ENCODE measurements at places on chromosomes 3 and 15.

DNA sequence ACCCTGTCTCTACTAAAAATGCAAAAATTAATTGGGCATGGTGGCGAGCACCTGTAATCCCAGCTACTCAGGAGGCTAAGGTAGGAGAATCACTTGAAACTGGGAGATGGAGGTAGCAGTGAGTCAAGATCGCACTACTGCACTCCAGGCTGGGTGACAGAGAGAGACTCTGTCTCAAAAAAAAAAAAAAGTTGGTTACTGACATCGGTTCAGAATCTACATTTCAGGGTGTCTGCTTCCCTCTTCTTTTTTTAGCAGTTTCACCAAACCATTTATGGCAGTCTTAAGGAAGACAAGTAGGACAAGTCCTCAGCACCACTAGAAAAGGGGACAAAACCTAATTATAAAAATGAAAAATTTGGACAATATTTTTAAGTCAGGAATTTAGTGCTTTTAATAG is 3.3 kb upstream of the USP4 start:
- DNase-seq: no peak

- DNase-seq: no peak
Observed at GRCh38 chr15:76642671-76643070, 262.5 kb downstream of the SCAPER start.

- no peak for DNase-seq
Observed at GRCh38 chr15:69793431-69793780, 304.3 kb downstream of the TLE3 start.

DNA sequence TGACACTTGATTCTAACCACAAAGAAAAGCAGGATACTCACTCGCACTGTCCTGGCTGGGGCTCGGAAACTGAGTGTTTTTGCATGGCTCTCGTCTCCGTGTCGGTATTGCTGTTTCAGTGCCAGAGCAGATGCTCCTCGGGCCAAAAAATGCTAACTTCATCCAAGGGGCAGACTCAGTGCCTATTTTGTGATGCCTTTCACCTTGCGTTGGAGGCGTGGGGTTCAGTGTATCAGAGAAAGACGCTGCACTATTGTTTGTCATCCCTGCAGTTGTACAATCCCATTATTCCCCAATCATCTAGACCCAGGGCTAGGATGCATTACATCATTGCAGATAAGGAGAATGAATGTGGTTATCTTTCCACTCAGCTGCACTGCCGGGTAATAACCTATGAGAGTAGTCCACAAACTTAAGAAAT is 1.4 kb downstream of the CACNA2D3 start:
- no peak for DNase-seq

- no peak for DNase-seq
Observed at GRCh38 chr3:97952280-97952679, 20.0 kb downstream of the RIOX2 start.

GRCh38 chr15:50378776-50379175 is 23.8 kb upstream of the GABPB1 start:
- no peak for DNase-seq

GRCh38 chr15:69072906-69073305 is 58.4 kb downstream of the NOX5 start:
- no peak for DNase-seq

DNA sequence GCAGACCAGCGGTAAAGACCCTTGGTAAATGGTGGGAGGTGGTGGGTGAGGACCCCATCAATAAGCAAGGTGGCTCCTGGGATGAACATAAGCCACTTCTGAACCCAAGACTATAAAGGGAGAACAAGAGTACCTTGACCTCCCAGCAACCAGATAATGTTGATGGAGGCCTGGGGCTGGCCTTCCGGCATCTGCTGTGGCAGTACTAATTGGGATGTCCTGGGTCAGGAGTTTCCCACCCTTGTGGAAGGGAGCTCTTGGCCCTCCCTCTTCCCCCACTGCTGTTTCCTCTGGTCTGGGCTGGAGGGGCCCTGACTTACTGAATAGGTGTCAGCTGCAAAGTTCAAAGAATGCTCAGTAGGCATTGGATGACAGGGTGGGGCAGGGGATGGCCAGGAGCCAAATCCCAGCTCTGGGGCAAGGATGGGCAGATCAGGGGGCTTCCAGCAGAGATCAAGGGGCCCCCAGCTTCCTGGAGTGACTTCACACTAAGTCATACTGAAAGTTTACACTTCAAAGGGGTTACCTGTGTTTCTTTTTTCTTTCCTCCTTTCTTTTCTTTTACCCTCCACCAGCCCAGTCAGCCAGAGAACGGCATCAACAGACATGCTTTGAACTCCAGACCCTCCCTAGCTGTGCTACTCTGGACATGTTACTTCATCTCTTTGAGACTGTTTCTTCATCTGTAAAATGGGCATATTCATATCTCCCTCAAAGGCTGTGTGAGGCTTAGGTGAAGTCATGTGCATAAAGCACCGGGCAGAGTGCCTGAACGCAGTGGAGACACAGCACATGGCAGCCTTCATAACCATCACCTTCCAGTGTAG is 1.5 kb downstream of the RBP1 start:
- no peak for DNase-seq

- DNase-seq: no peak
Observed at GRCh38 chr3:191030929-191031328, 168.1 kb upstream of the OSTN start.

DNA sequence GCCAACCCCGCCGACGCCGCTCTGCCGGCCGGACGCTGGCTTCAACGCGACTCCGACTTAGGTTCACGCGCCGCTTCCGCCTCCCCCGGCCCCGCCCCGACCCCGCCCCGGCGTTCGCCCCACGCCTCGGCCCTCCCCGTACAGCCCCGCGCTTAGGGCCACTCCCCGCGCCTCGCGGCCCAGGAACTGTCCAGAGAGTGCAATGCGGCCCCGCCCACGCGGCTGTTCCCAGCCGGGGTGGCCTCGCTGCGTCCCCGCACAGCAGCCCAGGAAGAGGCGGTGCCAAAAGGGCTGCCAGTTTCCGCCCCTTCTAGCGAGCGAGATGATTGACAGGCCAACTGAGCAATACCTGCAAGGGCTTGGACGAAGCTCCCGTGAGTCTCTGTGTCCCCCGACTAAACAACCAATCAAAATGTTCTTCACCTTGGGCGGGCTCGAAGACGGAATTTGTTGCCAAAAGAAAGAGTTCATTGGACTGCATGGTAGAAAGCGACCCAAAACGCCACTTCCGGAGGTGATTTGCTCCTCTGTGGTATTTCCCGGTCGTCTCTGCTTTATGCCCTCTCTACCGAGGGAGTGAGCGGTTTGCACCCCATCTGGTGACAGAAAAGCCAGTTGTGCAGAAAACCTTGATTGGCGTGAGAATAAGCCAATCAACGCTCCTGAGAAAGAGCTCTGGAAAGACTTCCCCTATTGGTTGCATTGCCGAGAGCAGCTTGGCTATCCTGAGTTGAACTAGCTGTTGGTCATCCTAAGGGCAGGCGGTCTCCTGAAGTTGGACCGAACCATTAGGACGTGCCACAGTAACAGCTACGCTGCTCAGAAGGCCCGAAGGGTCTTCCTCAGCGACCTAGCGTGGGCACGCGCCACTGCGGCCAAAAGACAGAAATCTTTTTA is at the start of gene UBP1:
UBP1 (minus strand) TSS at position 78 of the 897 bp plus-strand sequence. CDS start 557 bp downstream, outside the sequence.
- peak; percentile 97 for DNase-seq

DNA sequence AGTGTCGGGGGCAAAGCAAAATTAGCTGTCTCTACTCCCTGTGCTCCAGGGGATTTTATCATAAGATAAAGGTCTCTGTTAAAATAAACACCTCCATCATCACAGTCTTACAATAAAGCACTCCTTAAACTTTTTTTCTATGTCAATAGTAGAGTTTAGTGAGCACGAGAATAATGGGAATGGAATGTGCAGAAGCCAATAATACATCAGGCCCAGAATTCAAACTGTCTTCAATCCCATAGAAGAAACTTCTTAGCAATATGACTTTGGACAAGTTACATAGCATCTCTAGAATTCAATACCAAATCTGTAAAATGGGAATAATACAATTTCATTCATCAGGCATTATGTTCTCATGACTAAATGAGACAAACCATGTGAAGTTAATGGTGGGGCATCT is 49.0 kb upstream of the EPHA3 start:
- no peak for DNase-seq

DNA sequence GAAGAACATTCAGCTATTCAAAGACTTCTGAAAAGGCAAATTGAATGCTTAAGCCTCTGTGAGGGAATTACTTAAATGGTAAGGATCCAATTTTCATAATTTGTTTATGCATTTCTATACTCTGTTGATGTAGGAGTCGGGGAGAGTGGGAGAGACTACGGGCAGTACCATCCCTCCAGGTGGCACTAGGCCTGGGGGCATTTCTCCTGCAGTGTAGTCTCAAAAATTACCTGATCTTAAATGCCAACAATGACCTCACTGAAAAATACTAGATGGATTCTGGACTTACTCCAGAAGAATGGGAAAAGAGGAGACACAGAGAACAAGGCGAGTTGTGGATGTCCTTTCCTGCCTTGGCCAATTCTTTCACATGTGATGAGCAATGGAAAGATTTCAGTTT is 77.8 kb upstream of the PLXND1 start:
- no peak for DNase-seq

DNA sequence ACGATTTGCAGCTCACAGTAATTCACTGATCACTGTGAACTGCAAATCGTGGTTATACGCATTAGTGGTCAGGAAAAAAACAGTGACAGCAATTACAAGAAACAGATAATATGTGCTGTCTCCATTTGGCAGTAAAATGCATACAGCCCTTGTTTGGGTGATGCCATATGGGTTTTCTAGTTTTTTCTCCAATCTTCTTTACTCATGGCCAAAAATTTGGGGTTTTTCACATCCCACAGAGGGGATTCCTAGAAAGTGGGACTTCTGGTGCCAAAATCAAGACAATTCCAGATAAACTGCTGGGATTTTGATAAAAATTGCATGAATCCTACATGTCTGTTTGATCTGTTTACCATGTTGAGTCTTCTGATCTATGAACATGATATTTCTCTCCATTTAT is 15.6 kb downstream of the NDN start:
- no peak for DNase-seq

- DNase-seq: no peak
Observed at GRCh38 chr3:66269411-66269810, 48.6 kb downstream of the SLC25A26 start.

DNA sequence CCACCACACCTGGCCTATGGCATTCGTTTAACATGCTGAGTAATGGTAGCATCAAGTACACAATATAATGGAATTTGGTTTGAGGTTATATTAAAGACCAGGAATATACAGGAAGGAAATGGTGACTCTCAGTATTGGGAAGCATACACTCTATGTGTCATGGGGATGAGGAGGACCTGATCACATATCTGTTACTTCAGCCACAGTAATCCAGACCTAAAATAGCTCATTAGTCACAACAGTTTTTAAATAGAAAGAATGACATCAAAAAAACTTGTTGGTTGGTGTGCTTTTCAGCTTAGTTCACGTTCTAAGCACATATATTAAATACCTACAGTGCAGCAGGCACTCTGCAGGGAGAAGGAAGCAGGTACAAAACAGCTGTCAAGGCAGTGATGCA is 52.5 kb upstream of the ATP2C1 start:
- DNase-seq: no peak

DNA sequence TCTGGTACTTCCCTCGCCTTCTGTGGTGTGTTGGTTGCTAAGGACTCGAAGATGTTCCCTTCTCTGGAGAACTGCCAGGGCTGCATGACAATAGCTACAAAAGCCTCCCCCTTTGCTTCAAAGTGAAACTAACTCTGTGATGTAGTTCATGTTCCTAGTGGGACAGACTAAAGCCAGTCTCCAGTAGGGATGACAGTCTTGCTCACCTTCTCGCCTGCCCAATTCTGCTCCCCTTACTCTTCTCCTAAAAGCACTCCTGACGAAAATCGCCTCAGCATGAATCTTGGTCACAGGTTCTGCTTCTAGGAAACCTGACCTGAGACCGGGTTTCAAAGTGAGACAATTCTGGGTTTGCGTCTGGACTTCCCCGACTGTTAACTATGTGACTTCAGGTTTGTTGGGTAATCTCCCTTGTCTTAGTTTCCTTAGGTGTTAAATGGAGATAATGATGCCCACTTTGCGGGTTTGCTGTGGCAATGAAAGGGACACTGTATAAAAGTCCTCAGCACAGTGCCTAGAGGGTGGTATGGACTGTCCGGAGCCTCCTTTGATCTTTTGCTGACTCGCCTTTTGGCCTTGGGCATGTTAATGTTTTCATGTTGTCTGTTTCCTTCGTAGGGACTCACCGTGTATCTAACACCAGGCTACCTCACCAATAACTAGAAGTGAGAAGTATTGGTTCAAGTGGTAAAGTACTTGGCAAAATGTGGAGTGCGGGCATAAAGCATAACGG is 24.9 kb upstream of the THRB start:
- no peak for DNase-seq

DNA sequence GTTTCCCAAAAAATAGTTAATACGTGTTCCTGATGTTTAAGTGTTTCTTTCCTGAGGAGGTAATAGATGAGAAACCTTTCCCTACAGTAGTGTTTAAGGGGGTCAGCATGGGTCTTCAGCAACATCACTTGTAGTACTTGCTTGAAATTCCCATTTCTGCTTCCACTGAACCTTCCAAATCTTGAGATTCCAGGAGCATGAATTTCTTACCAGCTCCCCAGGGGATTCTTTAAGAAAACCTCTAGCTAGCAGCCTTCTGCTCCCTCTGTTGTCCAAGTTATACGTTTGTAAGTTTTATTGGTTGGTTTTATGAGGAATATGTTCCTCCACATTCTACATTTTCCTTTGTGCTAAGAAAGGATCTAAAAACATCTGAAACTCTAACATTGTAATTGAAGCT is 38.2 kb upstream of the ACP3 start:
- no peak for DNase-seq

DNA sequence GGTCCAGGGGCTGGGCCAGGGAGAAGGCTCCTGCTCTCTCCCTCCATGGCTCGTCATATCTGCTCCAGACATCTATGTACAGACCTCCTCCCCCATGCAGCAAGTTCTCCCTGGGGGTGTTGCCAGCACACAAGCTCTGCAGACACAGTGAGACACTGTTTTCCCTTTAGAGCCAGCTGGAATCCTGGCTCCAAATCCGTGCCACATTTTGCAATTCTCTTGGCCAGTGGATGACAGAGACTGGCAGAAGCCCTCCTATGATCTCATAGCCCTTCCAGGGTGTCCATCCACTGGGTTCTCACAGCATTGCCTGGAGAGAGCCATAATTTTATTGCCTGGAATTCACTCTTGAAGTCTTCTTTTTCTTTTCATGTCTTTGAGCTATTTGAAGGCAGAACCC is 203.9 kb downstream of the TLE3 start:
- DNase-seq: no peak

DNA sequence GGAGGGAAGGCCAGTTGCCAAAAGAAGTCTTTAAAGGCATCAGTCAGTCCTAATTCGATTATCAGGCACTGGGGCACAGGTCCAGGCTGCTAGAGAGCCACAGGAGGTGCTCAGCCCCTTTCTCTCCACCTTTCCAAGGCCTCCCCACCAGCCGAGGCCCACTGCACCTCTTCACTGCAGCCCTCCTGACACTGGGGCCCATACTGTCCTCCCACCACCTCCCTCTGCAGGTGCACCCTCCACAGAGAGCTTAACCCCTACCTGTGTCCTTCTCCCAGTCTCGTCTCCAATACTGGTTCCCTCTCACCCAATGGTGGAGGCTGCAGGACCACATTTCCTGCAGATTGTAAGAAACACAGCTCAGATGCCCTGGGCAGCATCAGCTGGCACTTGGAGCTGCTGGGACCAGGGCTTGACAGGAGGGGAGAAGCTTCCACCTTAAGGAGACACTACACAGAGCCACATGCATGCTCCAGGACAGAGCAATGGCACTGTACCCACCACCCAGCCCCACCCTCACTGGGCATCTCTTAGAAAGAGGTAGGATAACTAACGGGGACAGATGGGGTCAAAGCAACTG is 81.6 kb upstream of the PRR20G start:
- DNase-seq: no peak

GRCh38 chr15:78866803-78867202 is 5.9 kb upstream of the MORF4L1 start:
- DNase-seq: no peak

Data from memory B cell (primary cell).